ENCODE measurements at places on chromosomes 7 and 10. TPM values are rescaled to one million over a fixed set of nuclear protein-coding genes. Genes with fewer than 3 reads are reported as not detected.

The HABP2 gene
- total RNA-seq = not detected

The SPDYE9 gene
- total RNA-seq = not detected

The AQP1 gene
- 2.3 TPM for total RNA-seq

The NEUROG3 gene
- not detected for total RNA-seq

The TRIL gene
- total RNA-seq = 24.3 TPM

The LRIT2 gene
- not detected for total RNA-seq

The SLC39A12 gene
- 0.54 TPM for total RNA-seq

The JAZF1 gene
- 16.0 TPM for total RNA-seq

The COBL gene
- 3.8 TPM for total RNA-seq

The EFCAB10 gene
- total RNA-seq = 2.1 TPM

The MRPS24 gene
- 21.8 TPM for total RNA-seq

The ADRA2A gene
- total RNA-seq = 8.5 TPM

The EVX1 gene
- not detected for total RNA-seq

The TOMM7 gene
- total RNA-seq = 72.9 TPM

The TAC1 gene
- 15.6 TPM for total RNA-seq

The KNDC1 gene
- total RNA-seq = 3.1 TPM

The EN2 gene
- 11.9 TPM for total RNA-seq

The HOXA7 gene
- not detected for total RNA-seq

The ADARB2 gene
- 8.2 TPM for total RNA-seq

The NPTX2 gene
- 41.8 TPM for total RNA-seq

The VENTX gene
- 0.09 TPM for total RNA-seq

The IFIT1 gene
- 5.1 TPM for total RNA-seq

The THSD7A gene
- 71.7 TPM for total RNA-seq

Data from cerebellum (tissue), 4 donors.